Daoy (cell line): ENCODE measurements at places on chromosomes 12 and 14. TPM values are rescaled to one million over a fixed set of nuclear protein-coding genes. Genes with fewer than 3 reads are reported as not detected.
A peak's percentile ranks its signal among the peaks of the same experiment; 100 is the strongest.

Gene TOMM20L
- not detected in 2 replicates for total RNA-seq

GRCh38 chr14:87935886-87936285 is 57.1 kb downstream of the GALC start:
- DNase-seq, result no peak

Gene STYK1
- 0.17 and 1.0 TPM in 2 replicates for total RNA-seq

DNA sequence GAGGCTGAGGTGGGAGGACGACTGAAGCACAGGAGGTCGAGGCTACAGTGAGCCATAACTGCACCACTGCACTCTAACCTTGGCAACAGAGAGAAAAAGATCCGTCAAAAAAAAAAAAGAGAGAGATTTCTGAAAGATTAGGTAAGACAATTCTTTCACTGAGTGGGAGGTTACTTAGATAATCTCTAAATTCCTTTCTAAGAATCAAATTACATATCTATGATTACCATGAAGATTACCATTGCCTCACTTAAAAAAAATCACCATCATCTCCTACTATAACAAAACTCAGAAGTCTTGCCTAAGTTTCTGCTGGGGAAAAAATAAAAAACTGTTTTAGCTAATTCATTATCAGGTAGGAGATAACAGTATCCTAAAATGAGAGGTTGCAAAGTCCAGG is 366.7 kb downstream of the DUSP6 start:
- DNase-seq, result no peak

Gene RARG
- total RNA-seq, result 3.5 and 6.2 TPM in 2 replicates

Gene HOXC10
- total RNA-seq, result 5.3 and 18.7 TPM in 2 replicates

- no peak for DNase-seq
These were observed 3.5 kb downstream of the CPNE6 start for GRCh38 chr14:24074625-24075484.

DNA sequence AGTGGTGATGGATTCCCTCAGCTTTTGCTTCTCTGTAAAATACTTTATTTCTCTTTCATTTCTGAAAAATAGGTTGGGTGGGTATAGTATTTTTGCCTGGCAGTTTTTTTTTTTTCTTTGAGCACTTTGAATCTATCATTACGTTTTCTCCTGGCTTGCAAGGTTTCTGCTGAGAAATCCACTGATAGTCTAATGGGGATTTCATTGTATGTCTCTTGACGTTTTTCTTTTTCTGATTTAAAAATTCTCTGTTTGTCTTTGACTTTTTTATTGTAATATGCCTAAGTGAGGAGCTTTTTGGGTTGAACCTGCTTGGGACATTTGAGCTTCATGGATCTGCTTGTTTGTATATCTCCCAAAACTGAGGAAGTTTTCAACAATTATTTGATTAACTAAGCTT is 606.0 kb downstream of the KCNH5 start:
- DNase-seq, result no peak

- no peak for DNase-seq
These were observed 219.6 kb upstream of the C14orf180 start for GRCh38 chr14:104359969-104360442.

GRCh38 chr12:74563927-74564326 is 26.3 kb downstream of the ATXN7L3B start:
- DNase-seq, result no peak

DNA sequence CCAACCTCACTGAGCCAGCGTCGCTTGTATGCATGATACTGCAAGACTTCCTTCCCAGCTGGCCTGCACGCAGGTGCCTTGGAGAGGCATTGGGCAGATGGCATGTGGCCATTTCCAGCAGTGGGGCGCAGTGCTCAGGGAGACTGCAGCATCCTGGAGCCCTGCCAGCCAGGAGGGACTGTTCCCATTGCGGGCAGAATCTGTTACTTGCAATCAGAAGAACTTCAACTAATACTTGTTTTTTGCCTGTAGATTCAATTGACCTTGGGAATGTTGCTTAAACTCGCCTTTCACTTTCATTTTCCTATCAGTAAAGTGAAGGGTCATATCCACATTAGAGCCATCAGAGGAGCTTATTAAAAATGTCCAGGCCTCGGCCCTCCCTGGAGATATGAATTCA is 29.8 kb downstream of the ANKRD9 start:
- DNase-seq, result no peak

Gene KRT85
- total RNA-seq, result 0.80 TPM in 1 of 2 replicates, not detected in the other

- no peak for DNase-seq
These were observed 370.2 kb upstream of the SFSWAP start for GRCh38 chr12:131340616-131341210.

DNA sequence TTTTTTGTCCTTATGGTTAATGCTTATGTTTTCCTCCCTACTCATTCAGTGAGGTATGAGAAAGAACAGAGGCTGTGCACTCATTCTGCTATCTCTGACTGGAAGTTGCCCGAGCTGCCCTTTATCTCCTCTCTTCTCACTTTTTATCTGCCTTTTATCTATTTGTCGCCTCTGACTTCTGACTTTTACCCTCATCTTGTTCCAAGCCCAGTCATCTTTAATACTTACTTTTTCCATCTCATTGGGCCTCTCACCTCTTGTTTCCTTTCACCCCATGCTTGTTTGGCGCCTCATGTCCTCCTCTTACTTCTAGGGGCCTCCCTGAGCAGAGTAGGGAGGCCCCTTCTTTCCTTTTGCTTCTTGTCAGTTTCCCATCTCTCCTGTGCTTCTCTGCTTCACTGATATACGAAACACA is 50.7 kb downstream of the DIP2B start:
- DNase-seq, result no peak

DNA sequence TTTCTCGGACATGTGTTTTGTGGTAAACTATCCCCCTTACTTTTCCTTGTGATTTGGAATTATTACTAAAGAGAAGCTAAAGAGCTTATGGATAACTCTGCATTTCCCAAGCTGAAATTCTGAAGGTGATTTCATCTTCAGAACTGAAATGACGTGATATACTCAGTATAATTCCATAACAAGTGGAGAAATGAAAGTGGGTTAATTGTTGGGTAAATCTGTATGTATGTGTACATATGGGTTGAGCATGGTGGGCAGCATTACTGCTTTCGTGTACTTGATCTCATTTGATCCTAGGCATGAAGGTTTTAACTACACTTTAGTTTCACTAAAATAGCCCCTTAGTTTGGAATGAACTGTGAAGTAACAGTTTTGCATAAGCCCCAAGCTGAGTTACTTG is 4.1 kb downstream of the YY1 start:
- DNase-seq, result no peak

- DNase-seq, result no peak
These were observed 218.8 kb downstream of the BTG1 start for GRCh38 chr12:91926848-91927247.

GRCh38 chr14:36524874-36525745 is 5.1 kb upstream of the NKX2-1 start:
- peak; percentile 90 for DNase-seq

DNA sequence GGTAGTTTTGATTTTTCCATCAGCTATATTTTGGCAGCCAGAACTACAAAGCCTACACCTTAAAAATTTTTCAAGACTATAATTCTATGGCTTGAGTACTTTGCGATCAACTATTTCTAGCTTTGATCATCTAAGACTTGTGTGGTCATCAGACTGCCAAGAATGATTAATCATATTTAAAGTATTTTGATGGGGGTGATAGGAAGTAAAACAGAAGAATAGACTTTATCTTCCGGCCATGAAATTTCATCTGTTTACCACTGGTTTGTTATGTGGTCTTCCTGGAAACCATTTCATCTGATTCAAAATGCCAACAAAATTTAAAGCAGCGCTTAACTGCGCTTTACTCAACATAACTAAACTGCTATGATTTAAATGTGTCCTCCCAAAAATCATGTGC is 706.8 kb downstream of the TRHDE start:
- DNase-seq, result no peak

DNA sequence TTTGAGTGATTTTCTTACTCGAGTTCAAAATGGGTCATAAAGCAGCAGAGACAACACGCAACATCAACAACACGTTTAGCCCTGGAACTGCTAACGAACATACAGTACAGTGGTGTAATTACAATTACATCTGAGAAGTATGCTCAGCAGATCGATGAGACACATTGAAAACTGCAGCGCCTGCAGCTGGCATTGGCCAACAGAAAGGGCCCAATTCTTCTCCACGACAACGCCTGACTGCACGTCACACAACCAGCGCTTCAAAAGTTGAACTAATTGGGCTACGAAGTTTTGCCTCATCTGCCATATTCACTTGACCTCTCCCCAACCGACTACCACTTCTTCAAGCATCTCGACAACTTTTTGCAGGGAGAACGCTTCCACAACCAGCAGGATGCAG is 145.6 kb downstream of the SCARB1 start:
- DNase-seq, result no peak

DNA sequence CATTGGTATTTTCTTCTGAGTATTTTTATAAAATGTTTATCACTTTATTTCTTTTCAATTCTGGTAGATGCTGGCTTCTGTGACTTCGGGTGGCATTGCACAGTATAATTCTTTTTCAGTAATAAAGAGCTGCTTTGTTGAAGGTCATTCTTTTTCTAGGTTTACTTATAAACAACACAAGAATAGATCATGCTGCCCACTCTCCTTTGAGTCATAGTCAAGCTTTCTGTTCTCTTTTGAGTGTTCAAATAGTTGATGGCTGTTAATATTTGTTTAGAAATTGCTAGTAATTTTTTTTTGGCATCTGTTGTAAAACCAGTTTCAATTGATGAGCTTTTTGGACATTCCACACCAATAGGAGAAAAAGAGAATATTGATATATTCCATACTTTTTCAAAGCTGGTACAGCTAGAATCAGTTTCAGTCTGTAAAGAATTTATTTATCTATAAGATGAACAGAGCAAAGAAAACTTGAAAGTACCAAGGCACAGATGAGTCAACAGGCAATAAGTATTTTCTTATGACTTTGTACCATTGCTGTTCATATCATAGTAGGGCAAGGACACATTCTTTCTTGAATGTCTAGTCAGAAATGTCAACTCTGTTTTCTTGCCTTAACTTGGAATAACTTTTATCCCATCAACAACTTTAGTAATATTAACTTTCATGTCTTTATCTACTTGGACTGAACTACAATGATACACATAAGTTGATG is 513.0 kb upstream of the SEL1L start:
- DNase-seq, result no peak

Gene ACSM4
- not detected in 2 replicates for total RNA-seq

- no peak for DNase-seq
These were observed 15.9 kb downstream of the CDC42BPB start for GRCh38 chr14:103041464-103041863.

Gene SYNDIG1L
- not detected in 2 replicates for total RNA-seq

Gene MAP1LC3B2
- total RNA-seq, result 0.17 TPM in 1 of 2 replicates, not detected in the other

DNA sequence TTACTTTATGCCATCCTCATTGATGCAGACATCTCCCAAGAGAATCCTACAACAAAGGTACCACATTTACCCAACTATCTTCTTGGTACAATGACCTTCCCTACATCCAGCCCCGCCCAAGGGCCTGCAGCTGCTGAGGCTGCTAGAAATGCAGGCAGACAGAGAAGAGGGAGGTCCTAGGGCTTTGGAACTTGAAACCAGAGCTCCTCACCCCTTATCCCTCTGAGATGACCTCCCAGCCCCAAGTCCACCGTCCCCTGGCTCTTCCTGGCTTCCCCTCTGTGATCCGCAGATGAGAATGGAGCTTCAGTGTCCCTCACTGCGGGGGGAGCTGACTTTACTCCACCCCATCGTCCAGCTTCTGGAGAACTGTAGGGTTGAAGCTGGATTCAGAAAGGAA is 1.6 kb upstream of the TNFRSF1A start:
- DNase-seq, result no peak

GRCh38 chr14:64549791-64550620 is at the start of gene PPP1R36:
Gene PPP1R36, plus strand, starts transcription at chr14:64549961. Its CDS starts 37 bp downstream, at chr14:64549998.
- DNase-seq, result peak; percentile 52

DNA sequence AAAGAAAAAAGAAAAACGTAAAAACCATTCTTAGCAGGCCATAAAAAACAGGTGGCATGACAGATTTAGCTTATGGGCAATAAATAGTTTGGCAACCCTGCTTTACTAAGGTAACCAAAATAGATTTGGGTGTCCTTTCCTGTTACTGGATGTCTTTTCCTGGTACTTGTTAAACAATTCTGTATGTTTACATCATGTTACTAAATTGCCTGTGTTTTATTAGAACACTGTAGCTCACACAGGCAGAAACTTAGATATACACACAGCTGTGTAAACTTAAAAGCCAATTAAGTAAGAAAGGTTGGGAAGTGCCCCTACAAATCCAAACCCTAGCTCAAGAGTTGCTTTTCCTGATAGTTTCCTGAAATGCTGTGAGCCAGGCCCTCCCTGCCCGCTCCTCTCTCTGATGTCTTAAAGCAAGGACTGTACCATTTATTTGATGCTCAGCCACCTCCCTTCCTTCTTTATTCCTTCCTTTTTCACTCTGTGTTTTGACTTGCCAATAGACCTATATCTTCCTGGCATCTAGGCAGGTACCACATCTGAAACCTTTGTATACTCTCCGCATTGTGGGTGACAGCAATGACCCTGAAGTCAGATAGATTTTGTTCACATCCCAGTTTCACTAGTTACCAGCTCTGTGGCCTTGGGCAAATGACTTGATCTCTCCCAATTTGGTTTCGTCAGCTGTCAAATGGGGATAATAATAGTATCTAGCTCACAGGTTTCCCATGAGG is 3.7 kb upstream of the CAMKK2 start:
- no peak for DNase-seq

Gene KRT82
- not detected in 2 replicates for total RNA-seq

- DNase-seq, result no peak
These were observed 214.3 kb downstream of the DPF3 start for GRCh38 chr14:72679536-72680151.

Gene KRT83
- not detected in 2 replicates for total RNA-seq

- peak; percentile 91 for DNase-seq
These were observed 202.4 kb downstream of the ITPR2 start for GRCh38 chr12:26630546-26631027.

DNA sequence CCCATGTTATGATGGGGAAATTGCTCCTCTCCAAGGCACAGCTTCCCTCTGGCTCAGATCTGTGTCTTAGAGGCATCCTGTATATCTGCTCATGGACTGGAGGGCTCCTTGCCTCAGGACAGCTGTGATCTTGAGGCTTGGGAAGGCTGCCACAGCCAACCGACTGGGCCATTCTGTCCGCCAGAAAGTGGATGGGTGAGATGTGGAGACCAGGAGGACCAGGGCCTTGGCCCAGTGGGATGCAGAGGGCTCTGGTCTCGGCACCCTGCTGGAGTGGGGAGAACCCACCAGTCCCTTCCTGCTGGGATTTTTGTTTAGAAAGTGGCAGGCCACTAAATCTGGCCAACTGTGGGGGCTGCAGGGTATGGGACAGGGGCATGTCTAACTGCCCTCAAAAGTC is 148.6 kb downstream of the CALM1 start:
- no peak for DNase-seq

Gene RTN1
- 2.4 and 5.3 TPM in 2 replicates for total RNA-seq

Gene AMN
- total RNA-seq, result 0.40 TPM in 1 of 2 replicates, not detected in the other

- DNase-seq, result no peak
These were observed 74.3 kb downstream of the NCOR2 start for GRCh38 chr12:124492879-124493808.

- no peak for DNase-seq
These were observed 56.5 kb upstream of the C14orf180 start for GRCh38 chr14:104522926-104523545.
